ENCODE measurements at places on chromosomes 16 and 17.

DNA sequence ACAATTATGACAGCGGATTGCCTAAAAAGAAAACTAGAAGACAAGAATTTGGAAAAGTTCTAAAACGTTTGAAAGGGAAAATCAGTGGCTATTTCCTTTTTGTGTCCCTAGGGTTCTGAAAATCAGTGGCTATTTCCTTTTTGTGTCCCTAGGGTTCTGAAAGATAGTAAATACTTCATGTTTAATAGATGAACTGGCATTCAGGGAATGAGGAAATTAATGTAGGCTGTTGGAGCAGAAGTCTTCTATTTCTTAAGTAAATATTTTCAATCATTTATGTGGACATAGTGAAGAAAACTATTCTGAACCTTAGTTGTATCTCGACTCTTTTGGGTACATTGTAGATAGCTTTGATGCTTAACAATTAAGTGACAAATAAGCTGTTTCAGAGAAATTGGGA is 78.9 kb downstream of the SHISA6 start:
- no peak for DNase-seq

- DNase-seq = no peak
These were observed 20.4 kb downstream of the CYLD start for GRCh38 chr16:50762241-50762640.

- DNase-seq = no peak
These were observed 738.8 kb upstream of the RBFOX1 start for GRCh38 chr16:6593799-6594198.

DNA sequence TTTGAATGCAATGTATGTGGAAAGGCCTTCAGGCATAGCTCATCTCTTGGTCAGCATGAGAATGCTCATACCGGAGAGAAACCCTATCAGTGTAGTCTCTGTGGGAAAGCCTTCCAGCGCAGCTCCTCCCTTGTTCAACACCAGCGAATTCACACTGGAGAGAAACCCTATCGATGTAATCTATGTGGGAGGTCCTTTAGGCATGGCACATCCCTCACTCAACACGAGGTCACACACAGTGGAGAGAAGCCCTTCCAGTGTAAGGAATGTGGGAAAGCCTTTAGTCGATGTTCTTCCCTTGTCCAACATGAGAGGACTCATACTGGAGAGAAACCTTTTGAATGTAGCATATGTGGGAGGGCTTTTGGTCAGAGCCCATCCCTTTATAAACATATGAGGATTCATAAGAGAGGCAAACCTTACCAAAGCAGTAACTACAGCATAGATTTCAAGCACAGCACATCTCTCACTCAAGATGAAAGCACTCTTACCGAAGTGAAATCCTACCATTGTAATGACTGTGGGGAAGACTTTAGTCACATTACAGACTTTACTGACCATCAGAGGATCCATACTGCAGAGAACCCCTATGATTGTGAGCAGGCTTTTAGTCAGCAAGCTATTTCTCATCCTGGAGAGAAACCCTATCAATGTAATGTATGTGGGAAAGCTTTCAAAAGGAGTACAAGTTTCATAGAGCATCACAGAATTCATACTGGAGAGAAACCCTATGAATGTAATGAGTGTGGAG is 24.7 kb downstream of the ZFP90 start:
- no peak for DNase-seq

Measured in NCI-H2029 (cell line).